Hindlimb muscle (tissue), 1 donor: ENCODE measurements at places on chromosomes 12 and 14. TPM values are rescaled to one million over a fixed set of nuclear protein-coding genes. Genes with fewer than 3 reads are reported as not detected.

SLC7A7 gene
- polyA plus RNA-seq, result 32.7 TPM

WNT1 gene
- not detected for polyA plus RNA-seq

KLRG1 gene
- 4.1 TPM for polyA plus RNA-seq

KRT85 gene
- polyA plus RNA-seq, result not detected

MPHOSPH9 gene
- 19.3 TPM for polyA plus RNA-seq

CLEC6A gene
- polyA plus RNA-seq, result not detected

BMAL2 gene
- polyA plus RNA-seq, result 1.2 TPM

ETFBKMT gene
- 3.0 TPM for polyA plus RNA-seq

CCDC197 gene
- 0.32 TPM for polyA plus RNA-seq

TUNAR gene
- not detected for polyA plus RNA-seq

ZBTB25 gene
- polyA plus RNA-seq, result 7.8 TPM

CLMN gene
- 3.1 TPM for polyA plus RNA-seq

PCED1B gene
- 0.72 TPM for polyA plus RNA-seq

COX8C gene
- polyA plus RNA-seq, result 0.89 TPM

TAS2R10 gene
- polyA plus RNA-seq, result 0.50 TPM

KLRD1 gene
- polyA plus RNA-seq, result 0.59 TPM

B3GNT4 gene
- polyA plus RNA-seq, result 0.59 TPM

RNASE7 gene
- 0.14 TPM for polyA plus RNA-seq

SERPINA5 gene
- not detected for polyA plus RNA-seq

PPP1R13B gene
- polyA plus RNA-seq, result 13.6 TPM

RESF1 gene
- polyA plus RNA-seq, result 19.7 TPM

PRICKLE1 gene
- 29.3 TPM for polyA plus RNA-seq

LRRC10 gene
- polyA plus RNA-seq, result not detected
